Stimulated activated CD4-positive, alpha-beta T cell treated with anti-CD3 and anti-CD28 coated beads, Interleukin-1b, Interleukin-23, amount 100 ng/mL, for 1 hour (primary cell): ENCODE measurements at places on chromosomes 16 and 17.

GRCh38 chr16:71721066-71721740, 3.3 kb downstream of the PHLPP2 start:
- DNase-seq, result no peak

GRCh38 chr17:40567377-40567776, 2.1 kb upstream of the CCR7 start:
- DNase-seq, result no peak

DNA sequence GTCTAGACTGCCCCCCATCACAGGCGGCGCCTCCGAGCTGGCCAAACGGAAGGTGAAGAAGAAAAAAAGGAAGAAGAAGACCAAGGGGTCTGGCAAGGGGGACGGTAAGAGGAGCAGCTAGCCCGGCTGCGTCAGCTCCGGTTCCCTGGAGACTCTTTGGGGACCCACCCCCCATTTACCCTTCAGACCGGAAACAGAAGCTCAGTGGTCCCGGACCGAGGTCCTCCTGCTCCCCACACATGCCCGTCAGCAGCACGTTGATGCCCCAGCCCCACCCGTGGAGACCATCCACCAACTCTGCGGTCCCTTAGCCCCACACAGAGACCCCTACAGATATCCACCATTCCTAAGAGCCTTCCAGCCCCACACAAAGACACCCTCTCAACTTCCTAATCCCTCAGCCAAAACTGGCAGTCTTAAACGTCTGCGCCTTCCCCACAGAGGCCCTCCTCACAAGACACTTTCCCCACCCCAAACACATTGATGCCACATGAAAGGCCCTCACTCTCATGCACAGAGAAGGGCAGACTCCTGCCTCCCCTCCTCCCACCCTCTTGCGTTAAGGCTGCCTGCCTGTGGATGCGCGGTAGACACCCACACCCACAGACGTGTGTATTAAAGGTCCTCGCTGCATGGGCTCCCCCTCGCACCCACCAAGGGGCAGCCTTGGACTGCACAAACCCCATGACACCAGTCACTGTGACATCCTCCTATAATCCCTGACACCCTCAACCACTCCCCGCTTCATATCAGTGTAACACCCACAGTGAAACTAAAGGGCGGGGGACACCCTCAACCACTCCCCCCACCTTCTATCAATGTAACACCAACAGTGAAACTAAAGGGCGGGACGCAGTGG, 58.2 kb upstream of the RPH3AL start:
- no peak for DNase-seq

DNA sequence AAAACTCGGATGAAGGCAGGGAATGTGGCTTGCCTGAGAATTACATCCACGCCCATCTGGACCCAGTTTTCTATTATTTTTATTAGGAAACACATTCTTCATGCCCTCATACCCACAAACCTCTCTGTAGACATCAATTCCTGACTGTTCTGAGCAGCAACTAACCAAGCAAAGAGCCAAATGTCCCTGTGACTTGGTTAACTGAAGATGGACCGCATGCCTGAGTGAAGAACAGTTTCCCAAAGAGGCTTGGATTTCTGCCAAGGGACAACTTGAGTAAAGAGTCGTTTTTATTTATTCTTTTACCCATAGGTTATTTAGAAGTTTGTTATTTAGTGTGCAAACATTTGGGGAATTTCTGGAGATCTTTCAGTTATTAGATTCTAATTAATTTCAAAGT, 259.8 kb downstream of the GRIN2A start:
- no peak for DNase-seq

DNA sequence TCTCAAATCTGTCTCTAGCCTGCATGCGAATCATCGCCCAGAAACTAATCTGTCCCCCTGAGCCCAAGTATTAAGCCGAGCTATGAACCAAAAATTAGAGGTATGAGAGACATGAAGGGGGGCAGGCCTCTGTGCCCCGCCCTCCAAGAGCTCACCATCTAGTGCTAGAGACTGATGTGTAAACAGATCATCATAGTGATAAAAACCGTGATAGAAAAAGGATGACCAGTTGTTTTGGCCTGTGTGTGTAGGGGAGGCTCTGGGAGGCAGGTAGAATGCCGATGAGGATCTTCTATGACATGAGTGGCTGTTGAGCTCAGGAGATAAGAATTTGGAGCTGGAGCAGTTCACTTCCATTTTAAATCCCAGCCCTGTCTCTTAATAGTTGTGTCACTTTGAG, 89.1 kb upstream of the TBX2 start:
- no peak for DNase-seq

DNA sequence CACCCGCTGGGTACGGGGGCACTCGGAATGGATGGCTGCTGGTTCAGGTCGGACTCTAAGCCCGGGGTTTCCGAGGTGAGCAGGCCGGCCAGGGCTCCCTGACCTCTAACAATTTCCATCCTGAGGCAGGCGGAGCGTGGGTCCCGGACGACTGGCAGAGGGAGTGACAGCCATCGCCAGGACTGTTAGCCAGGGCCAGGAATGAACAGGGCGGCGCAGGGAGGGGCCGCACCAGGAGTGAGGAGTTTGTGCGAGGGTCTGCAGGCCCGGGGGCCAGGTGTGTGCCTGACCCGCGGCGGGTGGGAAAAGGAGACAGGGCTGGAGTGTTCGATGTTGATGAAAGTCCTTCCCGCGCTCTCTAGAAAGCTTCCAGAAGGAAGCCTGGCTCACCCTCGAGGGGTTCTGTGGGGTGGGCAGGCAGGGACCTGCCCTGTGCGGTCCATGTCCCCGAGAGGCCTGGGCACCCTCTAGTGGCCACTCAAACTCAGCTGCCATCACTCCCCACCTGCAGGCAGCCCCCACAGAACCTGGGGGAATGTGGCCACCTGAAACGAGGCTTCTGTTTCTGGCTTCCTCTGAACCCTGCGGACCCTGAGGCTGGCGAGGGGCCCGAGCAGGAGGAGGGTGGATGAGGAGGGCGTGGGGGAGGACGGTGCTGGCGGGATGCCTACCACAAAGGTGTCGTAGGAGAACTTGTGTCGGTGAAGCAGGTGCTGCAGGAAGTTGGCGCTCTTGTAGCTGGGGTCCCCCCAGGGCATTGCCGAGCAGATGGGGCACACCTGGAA, 8.2 kb downstream of the RNF166 start:
- DNase-seq, result no peak

DNA sequence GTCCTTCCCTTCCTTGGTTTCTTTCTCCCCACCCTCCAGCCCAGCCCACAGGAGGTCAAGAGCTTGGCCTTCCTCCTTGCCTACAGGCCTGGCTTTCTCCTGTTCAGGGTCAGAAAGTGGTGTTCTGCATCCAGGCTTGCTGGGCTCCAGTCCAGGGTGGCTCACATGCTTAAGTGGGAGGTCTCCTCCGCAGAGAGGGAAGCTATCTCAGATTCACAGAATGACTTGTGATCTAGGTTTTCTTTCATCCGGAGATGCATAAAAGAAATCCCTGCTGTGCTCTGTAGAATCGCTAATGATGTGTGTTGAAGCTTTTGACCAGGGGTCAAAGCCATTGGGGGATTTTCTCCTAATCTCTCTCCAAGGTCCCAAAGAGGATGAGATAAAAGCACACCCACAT, 382.3 kb upstream of the EEF2KMT start:
- DNase-seq, result no peak

DNA sequence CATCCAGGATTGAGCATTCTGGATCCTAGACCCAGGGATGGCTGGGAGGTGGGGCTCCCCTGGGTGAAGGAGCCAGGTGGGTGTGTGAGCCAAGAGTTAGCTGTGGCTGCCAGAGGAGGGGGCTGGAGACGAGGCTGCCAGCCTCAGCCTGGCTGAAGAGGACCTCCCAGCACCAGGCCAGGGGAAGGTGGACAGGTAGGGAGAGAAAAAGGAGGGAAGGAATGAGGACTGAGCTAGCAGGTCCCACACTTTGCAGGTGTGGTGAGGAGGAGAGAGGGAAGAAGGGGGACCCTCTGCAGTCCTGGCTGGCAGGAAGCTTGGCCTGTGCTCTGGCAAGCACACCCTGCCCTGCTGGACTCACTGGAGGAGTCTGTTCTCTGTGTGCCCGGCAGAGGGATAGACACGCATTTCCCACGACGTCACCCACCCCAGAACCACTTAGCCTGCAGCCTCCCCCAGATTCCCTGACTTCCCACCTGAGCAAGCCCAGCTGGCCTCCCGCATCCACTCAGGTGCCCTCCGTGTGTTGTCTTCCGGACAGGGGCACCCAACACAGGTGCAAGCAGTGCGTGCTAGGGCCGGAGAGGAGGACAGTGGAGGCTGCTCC, 42.0 kb downstream of the SOCS3 start:
- DNase-seq, result no peak

DNA sequence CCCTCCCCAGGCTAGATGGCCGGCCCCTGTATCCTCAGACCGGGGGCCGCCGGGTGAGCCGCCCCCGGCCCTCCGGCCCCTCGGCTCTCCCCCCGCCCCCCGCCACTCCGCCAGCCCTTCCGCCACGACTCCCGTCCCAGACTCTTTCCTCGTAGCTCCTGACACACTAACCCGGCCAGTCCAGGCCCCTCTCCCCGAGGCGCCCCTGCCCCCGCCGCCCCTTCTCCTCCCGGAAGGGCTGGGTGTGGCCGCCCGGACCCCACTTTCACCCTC, 5.6 kb upstream of the TLCD2 start:
- DNase-seq, result no peak

- no peak for DNase-seq
Measured at GRCh38 chr16:3861808-3862451, 18.6 kb downstream of the CREBBP start.

- DNase-seq, result no peak
Measured at GRCh38 chr17:56593086-56593645, 333 bp upstream of the NOG start.

GRCh38 chr16:58507963-58508670, 7.2 kb upstream of the SETD6 start:
- no peak for DNase-seq

DNA sequence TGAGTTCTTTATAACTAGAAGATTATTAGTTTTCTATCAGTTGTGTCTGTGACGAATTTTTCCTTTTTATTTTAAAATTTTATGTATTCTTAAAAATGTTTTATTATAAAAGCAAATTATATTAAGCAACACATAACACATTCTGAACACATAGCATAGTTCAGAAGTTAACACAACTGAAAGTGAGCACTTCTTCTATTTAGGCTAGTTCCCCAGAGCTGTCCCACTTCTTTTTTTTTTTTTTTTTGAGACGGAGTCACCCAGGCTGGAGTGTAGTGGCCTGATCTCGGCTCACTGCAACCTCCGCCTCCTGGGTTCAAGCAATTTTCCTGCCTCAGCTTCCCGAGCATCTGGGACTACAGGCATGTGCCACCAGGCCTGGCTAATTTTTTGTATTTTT, 37.7 kb upstream of the ALDH3A2 start:
- no peak for DNase-seq

GRCh38 chr16:4138713-4139112, 22.5 kb upstream of the ADCY9 start:
- DNase-seq, result no peak

DNA sequence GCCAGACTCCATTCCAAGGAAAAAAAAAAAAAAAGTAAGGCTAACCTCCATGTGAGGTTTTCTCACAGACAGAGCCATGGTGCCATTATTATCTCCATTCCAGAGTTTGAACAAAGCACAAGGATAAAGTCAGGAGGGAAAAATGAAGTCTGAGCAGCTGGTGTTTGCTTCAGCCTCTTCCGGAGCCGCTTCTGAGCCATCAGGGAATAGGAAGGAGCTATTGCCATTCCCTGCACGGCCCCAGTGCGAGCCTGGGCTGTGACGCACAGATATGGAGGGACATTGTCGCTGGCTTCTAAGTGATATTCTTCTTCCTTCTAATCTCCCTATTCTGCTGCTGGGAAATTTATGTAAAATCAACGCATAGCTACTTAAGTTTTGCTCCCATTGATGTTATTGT, 69.5 kb upstream of the PIRT start:
- DNase-seq, result no peak
